ENCODE measurements at places on chromosomes 6 and 20.

DNA sequence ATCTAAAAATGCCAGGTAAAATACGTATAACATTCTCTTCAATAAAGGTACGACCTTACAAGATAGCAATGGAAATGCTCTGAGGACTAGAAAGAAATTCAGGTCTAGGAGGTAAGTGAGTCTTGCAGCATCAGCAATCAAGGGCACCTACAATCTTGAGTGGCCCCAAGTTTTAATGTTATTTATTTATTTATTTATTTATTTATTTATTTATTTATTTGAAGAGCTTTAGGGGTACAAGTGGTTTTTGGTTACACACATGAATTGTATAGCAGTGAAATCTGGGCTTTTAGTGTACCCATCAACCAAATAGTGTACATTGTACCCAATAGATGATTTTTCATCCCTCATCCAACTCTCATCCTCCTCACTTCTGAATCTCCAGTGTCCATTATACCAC lies 574.0 kb upstream of the POU3F2 start:
- DNase-seq, result no peak

DNA sequence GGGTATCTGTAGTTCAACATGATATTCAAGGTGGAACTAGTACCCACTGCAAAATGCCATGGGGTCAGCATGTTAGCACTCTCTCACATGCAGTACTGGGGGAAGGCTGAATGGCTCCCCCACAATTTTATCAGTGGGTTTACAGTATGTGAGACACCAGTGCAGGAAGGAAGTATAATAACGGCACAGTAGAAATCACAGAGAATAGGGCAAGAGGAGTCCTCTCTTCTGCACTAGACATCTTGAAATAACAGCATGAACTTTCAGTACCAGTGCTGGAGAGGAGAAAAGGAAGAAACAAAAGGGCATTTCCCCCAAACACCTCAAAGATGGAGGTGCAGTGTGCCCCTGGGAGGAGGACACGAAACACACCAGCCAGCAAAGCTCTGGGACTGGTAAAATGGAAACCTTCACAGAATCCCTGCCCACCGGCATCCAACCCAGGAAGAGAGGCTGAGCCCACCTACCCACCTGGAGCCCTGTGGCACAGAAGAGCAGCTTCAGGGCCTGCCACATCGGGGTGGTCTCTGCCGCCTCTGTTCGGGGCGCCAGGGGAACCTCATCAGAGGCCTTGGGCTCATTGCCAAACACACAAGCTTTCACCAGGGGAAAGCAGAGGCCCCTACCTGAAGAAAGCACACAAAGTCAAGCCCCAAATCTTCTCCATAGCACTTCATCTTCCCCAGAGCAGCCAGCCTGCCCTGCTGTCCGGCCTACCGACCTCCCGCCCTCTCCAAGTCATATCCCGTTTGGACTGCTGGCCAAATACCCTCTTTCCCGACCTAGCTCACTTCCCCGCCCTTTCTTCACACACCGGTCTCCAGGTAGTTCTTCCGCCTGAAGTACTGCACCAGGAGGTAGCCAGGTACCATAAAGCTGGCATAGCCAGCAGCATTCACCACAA lies 1.2 kb downstream of the SLC35B2 start:
- no peak for DNase-seq

DNA sequence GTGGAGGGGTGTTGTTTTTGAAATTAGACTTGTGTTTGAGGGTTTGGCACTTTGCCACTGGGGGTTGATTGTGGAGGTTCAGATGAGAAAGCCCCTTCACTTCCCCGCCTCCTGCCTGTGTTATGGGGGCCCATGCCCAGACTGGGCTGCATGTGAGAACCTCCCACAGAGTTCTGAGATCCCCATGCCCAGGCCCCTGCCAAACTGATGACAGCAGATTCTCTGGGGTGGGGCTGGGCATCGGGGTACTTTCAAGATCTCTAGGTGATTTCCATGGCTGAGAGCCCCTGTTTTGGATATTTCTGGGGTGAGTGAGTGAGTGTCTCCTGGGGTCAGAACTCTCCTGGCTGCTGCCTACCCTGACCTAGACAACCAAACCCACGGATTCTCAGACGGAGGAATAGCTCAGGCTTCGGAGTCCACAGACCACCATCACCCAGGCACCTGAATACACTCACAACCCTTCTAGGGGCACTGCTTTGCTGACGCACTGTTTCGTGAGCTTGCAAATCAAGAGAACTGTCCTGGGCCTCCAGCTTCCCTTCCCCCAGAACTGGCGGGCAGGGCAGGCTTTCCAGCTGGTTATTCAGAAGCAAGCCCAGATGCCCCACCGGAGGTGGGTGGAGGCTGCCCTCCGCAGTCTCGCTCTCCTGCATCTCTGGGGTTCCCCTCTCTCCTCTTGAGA lies 6.3 kb downstream of the BCAS1 start:
- no peak for DNase-seq

- no peak for DNase-seq
These were observed 873.5 kb downstream of the EPHA7 start for GRCh38 chr6:92545861-92546260.

DNA sequence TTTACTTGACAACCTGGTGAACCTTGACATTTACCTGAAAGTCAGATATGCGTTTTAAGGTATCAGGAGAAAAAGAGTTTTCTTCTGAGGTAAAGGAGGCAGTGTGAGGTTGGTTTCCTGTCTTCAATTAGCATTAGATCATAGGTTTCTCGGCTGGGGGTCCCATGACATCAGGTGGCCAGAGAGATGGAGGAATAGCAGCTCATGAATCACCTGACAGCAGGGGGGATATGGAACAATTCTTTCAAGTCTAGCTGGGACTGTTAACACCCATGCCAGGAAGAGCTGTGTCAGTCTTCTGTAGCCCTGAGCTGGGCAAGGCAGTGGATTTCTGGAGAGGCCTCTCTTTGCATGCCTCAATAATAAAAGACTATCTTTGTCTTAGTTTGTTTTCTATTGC lies 108.0 kb upstream of the TMEM170B start:
- DNase-seq, result no peak

DNA sequence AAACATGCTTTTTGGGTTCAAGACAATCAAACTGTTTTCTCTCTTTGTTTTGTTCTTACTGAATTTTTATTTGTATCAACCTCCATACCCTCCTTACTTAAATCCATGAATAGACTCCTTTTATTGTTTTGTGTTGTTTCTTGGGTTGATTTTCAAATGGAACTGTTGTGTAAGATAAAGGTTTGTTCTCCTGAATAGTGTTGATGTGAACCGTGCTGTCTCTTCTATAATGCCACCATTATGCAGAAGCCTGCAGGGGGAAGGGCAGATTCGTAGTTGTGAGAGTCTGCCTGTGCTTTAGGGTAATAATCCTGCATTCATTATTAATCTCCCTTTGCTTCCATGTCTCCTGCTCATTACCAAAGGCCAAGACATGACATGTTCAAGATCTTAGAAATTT lies 105.9 kb downstream of the CDKAL1 start:
- no peak for DNase-seq

- no peak for DNase-seq
These were observed 514 bp downstream of the DEFB129 start for GRCh38 chr20:227439-228105.

DNA sequence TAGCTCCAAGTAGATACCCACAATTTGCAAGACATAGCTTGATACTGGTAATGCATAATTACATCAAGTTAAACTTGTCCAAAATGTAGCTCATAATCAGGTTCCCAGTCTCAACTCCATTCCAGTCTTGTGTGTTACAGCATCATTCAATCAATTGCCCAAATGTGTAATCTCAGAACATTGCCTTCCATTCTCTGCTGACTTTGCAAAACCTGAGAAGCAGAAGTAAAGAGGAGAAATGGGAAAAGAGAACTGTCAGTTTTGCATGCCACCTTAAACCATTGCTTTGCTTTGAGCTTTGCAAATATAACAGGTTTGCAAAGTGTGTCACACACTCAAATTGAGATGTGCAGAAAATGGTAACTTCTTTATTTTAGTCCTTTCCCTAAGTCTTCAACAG lies 40.3 kb upstream of the CNKSR3 start:
- no peak for DNase-seq

GRCh38 chr6:12577124-12577850 lies 139.3 kb upstream of the PHACTR1 start:
- no peak for DNase-seq

- no peak for DNase-seq
These were observed 92.9 kb downstream of the PAX1 start for GRCh38 chr20:21798384-21798783.

DNA sequence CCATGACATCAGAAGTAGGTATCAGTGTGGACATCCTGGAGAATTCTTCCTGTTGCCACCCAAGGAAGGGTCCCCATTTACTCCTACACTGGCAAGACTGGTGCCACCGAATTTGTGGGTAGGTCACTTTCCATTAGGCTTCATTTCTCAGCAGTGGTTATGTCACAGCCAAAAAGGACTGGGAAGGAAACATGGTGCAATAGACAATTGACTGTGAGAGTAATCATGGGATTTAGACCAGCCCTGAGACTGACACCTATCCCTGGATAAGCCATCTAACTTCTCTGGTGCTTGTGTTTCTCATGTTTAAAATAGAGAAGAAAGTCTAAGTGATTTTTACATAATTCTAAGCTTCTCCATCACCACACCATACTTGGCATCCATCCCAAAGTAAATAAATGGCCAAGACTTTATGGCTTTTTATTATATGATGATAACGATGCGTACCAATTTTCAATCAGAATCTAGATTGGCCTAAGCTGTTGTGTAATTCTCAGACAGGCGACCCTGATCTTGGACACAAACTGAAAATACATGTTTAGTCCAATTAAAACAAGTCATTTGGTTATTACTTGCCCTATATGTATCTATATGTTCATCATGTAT lies 10.2 kb downstream of the SMPDL3A start:
- no peak for DNase-seq

DNA sequence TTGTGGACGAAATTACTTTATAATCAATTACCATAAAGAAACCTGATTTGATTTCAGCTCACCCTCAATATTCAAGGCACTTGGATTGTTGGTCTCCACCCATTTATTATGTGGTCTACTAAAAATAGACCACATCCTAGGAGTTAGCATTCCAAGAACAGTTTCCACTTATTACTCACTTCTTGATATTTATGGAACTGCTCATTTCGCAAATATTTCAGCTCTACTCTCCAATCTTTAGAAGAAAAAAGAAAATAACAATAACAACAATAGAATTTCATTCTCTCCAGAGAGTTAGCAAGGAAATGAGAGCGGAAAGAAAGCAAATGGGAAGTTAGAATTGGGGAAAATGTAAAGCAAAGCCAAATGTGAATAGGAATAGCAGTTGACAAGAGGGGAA lies 26.2 kb upstream of the HDAC2 start:
- DNase-seq, result no peak

GRCh38 chr6:16392010-16392409 lies 153.6 kb downstream of the GMPR start:
- DNase-seq, result no peak

DNA sequence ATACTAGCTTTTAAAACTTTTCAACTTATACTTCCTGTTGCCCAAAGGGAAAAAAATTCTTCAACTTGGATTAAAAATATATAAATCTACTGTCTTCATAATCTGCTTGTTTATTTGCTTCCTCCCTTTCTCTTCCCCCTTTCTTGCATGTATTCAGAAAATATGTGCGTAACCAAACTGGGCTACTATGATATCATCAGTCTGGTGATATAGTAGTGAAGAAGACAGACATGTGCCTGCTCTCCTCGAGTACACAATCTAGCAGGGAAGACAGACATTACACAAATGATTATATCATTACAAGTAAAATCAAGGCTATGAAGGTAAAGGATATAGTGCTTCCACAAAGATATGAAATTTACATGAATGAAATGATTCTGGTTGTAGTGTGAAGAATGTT lies 31.0 kb downstream of the IBTK start:
- DNase-seq, result no peak

GRCh38 chr20:56860413-56860812 lies 231.3 kb downstream of the TFAP2C start:
- no peak for DNase-seq

GRCh38 chr6:28646650-28647049 lies 121.0 kb downstream of the GPX5 start:
- DNase-seq, result no peak

GRCh38 chr6:163533443-163533842 lies 118.9 kb downstream of the QKI start:
- DNase-seq, result no peak

- DNase-seq, result no peak
These were observed 83.8 kb upstream of the FOXQ1 start for GRCh38 chr6:1227935-1228753.

DNA sequence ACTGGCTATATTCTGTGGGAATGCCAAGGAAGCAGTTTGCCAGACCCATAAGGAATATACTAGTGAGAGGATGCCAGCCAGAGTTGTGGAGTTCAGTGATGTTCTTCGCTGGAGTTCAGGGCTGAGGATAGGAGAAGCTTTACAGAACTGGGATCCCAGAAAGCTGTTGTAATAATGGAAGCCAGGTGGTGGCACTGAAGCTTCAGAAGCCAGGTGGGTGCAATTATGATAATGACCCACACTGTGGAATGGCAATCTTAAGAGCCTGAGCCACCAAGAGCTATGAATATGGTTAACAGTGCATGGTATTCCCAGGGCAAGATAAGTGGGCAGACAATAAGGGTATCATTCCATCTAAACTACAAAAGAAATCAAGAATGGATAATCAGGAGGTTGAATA lies 25.1 kb upstream of the ENPP1 start:
- DNase-seq, result no peak

DNA sequence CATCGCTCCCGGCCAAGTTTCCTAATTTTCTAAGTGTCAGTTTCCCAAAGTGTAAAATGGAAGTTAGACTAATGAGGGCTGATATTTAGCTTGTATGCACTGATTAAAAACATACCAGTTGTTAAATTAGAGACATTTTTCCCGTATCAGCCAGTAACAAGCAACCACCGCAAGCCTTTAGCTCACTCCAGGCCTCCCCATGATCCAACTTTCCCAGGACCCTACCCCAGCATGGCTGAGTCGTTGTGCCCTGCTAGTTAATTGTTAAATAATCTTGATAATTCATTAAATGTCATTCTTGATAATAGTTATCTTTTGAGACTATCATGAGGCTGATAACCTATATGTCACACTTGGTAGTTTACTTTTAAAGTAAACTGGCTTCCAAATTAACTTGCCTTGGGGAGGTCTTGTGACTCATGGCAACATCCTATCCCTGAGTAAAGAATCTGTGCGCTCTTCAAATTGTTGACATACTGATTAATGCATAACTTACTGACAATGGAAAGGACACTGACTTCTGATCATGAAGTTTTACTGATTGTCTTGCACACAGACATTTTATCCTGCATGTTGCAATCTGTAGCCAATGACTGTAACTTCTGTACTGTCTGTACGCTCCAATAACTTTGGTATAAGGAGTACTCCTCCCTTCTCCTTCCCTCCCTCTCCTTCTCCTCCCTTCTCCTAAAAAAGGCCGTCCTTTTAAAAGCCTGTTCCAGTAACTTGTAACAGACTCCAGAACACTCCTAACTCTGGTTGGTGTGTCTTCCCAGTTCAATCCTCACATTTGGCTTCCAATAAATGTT lies 6.3 kb upstream of the GTF3C6 start:
- no peak for DNase-seq

DNA sequence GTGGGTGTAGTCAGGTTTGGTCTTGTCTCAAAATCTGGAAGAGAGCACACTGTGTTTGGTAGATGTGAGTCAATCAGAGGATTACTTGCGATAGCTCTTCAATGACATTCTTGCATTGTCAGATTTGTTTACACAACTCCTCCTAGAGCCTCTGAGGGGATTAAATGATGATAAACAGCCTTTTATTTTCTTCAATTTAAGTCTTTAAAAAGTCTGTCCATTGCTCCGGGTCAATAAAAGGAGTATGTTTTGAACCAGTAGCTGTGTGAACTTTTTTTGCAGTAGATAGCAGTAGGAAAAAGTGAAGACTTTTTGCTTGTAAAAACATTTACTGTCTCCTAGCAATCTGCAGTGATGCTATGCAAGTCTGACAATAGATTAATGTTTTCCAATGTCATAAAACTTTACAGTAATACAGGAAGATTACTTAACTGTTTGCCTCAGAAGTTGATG lies 49.9 kb downstream of the GJA1 start:
- DNase-seq, result no peak

Measured in GM18507 (cell line).